Amniotic epithelial cell (primary cell): ENCODE measurements at places on chromosomes 5 and 9.

DNA sequence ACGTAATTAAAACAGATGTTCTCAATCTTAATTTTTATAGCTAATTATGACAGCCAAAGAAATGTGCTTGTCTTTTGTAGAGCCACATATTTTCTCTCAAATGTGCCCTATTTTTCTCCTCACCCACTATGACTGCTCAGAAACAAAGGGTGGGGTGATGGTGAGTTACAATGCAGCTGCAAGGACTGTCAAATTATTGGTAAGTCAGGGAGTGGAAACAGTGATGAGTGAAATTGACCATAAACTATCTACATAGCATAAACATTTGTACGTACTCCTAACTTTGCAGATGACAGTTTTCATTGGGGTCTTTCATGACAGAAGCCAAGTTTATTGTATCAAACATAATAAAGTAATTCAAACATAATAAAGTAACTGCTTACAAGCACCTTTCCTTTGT, 215.9 kb downstream of the MCTP1 start:
- DNase-seq: no peak

- no peak for DNase-seq
Measured at GRCh38 chr5:53092242-53092641, 17.3 kb downstream of the MOCS2 start.

DNA sequence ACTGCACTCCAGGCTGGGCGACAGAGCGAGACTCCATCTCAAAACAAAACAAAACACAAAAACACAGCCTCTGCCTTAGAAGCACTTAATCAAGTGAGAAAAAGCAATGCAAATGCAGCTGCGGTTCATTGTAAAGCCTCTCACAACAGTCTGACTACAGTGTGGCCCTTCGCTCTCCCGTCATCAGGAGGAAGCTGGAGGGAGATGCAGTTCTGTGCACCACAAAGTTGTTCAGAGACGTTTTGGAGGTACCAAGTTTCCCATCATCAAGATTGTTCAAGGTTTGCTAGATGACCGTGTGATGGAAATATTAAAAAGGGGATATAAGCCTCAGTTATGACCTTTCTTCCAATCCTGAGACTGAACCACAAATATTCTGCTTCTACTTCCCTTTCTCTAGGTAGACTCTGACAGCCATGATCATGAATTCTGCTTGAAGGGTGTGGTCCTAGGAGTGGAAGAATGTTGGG, 40.9 kb downstream of the SEC61B start:
- no peak for DNase-seq

GRCh38 chr5:107665036-107665570, 5.6 kb downstream of the EFNA5 start:
- no peak for DNase-seq

GRCh38 chr9:81108821-81109220, 580.5 kb downstream of the TLE1 start:
- no peak for DNase-seq

- peak; percentile 33 for DNase-seq
Measured at GRCh38 chr5:159098603-159099436, 896 bp downstream of the EBF1 start.

GRCh38 chr5:10624206-10624605, 60.3 kb downstream of the ANKRD33B start:
- DNase-seq: no peak

DNA sequence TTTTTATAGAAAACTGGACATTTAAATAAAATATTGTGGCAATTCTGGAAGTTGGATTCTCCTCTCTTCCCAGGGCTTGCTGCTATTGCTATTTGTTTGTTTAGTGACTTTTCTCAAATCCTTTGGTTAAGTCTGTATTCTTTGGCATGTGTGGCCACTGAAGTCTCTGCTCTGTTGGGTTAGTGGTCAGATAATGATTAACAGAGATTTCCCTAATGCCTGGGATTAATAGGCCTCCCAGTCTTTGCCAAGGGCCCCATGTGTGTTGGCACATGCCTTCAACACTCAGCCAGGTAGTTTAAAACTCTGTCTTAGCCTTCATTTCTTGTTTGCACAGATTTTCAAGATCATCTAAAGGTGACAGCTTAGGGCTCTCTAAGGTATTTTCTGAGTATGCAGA, 92.8 kb upstream of the EPB41L4A start:
- DNase-seq: no peak

DNA sequence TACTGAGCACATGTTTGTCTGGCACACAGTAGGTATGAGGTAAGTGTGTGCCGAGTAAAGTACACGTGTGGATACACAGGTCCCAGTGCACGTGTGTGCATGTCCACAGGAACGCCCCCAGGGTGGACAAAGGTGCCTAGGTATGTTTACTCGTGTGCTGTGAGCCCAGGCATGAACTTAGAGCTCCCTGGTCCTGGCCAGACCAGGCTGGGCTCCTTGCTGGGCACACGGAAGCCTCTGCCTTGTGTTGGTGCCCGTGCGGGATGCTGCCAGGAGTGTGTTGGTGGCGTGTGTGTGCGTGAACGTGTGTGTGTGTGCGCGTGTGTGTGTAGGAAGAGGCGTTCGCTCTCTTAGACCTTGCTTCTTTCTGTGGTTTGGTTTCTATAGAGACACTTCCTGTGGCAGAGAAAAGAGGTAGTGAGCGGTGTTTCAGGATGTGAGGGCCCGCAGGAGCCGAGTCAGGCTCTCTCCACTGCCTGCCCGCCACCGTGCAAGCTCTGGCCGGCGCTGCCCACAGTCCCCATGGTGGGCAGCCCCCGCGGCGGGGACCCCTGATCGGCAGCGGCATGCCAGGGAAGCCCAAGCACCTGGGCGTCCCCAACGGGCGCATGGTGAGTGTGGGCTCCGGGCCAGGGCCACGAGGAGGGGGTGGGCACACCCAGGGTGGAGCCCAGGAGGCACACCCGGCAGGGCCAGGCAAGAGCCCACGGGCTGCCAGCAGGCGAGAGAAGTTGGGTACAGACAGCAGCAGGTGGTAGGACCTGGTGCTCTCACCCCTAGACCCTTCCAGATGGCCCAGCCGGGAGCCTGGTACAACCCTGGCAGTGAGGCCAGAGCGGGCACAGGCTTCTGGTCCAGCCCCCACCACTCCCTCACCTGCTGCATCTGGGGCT, at the start of gene RGS14:
Gene RGS14, plus strand, starts transcription at position 466 of the 893 bp plus-strand sequence. Its CDS starts 101 bp downstream, at position 567.
- peak; percentile 56 for DNase-seq

- DNase-seq: no peak
Measured at GRCh38 chr9:93268551-93269314, 84.8 kb downstream of the WNK2 start.

DNA sequence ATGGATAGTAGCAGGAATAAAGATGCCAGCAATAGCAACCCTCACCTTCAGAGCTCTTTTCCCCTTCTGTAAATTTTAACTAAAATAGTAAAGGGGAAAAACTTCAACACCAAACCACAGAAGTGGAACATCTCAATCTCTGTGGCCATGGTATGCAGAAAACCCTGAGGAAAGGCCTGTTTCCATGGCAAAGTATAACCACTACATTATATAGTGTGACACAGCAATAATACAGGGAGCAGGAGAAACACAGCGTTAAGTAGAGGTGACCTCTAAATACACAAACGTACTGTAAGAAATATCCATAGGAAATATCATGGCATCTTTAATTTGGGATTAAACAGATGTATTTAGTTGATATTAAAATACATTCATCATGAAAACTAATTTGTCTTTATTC, 106.4 kb downstream of the SLC24A2 start:
- no peak for DNase-seq

DNA sequence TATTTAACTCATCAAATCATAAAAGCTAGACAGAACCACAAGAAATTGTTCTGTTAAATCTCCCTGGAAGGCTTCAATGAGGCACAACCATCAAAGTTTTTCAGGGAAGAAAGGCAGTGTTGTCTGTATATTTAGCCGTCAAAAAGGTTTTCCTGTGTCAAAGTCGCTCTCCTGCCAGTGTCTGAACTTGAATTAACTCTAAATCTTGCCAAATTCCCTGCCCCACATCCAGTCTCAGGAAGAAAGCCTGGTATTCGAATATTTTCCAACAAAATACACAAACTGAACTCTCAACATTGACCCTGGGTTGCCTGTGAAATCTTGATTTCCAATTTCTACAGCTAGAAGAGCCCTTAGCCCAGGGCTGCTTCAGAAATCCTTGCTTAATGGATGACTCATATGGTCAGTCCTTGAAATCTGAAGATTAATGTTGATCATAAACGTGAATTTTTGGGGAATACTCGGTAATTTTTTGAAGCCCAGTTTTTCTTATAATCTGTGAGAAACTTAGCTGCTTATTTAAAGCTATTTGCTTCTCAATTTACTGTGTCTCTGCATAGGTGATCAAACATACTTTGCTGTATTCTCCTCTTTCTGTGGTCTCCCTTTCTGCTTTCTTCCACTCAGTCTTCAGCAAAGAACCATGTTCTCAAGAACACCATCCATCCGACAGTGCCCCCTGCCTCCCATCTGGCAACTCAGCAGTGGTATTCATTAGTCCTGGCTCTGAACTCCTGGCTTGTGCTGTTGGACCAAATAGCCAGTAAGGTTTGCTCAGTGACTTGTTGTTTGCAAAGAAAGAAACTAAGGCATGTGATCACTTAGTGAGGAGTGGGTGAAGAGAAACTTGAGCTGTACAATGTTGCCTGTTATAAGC, 58.9 kb downstream of the NREP start:
- peak; percentile 72 for DNase-seq

DNA sequence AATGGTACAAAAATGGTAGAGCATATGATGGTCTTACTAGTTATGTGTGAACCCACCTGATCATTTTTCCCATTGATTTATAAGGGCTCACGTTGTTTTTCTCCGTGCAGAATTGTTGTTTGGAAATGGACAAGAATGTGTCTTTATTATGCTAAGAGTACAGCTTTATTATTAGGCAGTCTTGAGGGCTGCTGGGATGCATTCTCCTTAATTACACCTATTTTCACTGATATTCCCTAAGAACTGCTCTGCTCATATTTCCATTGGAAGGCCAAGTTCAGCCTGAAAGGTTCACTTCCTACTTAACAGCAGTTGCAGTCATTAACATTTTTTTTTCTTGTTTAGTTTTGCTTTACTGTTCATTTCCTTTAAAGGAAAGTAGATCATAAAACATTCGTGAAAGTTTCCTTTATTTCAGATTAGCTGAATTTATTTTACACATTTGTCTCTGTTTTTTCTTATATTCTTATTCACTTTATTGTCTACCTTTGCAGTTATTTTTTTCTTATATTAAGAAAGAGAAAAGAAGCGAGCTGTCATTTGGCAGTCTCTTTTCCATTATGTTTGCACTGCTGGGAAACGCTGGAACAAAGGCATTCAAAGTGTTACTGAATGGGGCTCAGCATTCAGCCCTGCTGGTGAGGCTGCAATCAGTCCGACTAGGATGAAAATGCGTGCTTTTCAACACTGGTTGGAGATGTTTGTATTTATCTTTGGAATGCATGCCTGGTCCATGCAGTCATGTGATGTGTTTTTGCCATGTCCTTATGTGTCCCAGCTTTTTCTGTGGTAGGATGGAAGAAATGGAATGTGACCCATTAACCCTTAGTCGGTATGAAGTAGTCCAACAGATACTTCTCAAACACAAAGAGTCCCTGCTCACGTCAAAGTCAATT, 602.7 kb upstream of the ZNF608 start:
- peak; percentile 24 for DNase-seq

GRCh38 chr5:7419846-7420245, 23.9 kb downstream of the ADCY2 start:
- no peak for DNase-seq

- DNase-seq: no peak
Measured at GRCh38 chr9:20496328-20496727, 126.0 kb downstream of the MLLT3 start.
